ENCODE measurements at places on chromosomes 4 and X.

DNA sequence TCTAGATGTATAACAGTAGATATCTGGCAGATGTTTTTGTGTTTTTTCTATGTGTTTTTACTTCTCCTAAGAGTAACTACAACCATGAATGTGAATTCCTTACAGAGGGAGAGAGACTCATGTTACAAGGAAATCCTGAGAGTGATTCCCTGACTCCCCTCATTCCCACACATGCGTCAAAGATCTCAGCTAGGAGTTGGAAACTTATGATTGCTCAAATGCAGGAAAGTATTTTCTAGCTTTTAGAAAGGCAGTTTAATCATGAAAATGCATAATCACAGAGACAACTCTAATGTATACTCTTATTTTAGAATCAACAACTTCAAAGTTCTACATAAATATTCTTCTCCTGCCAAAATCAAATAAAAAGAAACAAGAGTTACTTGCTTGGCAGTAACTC, 121.8 kb downstream of the PDE5A start:
- DNase-seq, result no peak

DNA sequence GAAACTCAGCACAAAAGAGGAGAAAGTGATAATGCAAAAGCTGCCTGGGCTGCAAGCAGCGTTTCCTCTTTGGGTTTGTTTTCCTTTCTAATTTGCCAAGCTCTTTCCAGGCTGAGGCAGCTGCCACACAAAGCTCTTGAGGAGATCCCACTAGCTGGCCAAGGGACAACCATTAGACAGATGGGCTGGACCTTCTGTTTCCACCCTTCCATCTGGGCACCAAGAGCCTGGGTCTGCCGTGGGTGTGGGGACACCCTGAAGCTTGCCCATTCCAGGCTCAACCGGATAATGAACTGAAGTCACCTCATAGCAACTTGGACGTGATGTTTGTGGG, 194.6 kb upstream of the C1QTNF7 start:
- DNase-seq, result no peak

GRCh38 chrX:107560980-107561379, 67.3 kb upstream of the PRPS1 start:
- DNase-seq, result no peak

- DNase-seq, result no peak
These were observed 203.3 kb downstream of the OR13H1 start for GRCh38 chrX:131747173-131747572.

- no peak for DNase-seq
These were observed 23.8 kb downstream of the ZFX start for GRCh38 chrX:24173115-24173847.

- DNase-seq, result no peak
These were observed 15.7 kb downstream of the AASDH start for GRCh38 chr4:56371426-56372220.

DNA sequence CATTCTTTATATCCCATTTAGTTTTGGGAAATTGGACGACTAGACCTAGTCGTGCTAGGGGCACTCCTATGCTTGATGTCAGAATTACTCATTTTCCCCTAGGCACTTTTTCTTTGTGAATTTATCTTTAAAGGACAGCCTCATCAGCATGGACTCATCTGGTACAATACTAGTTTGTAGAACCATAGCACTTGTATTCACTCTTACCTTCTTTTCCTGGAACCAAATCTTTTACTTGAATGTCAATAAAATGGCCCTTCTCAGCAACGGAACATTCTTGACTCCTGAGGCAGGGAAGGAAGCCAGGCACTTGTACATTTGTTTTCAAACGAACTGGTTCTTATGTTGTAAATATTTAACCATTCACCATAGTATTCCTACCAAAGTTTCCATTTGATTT, 187.1 kb downstream of the SHROOM3 start:
- no peak for DNase-seq

GRCh38 chrX:155094468-155095061, 23.3 kb downstream of the BRCC3 start:
- no peak for DNase-seq

GRCh38 chr4:26459054-26459755, 31.1 kb downstream of the CCKAR start:
- no peak for DNase-seq

DNA sequence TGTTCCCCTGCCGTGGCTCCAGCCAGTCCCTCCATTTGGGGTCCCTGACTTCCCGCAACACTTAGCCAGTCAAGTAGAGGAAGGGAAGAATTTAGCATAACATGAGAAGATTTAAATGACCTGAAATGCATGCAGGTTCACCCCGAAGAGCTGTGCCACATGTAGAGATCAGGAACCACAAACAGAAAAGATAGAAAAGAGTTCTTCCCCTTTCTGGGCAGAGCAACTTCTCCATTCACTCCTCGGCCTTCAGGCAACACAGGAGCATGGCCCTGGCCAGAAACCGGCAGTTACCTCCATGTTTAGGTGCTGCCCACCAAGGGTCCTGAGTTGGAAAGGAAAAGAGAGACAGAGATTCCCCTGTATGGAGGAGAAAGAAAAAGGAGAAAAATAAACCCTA, 5.2 kb downstream of the NLRP2B start:
- no peak for DNase-seq

GRCh38 chr4:84916227-84916626, 50.3 kb downstream of the WDFY3 start:
- DNase-seq, result no peak

DNA sequence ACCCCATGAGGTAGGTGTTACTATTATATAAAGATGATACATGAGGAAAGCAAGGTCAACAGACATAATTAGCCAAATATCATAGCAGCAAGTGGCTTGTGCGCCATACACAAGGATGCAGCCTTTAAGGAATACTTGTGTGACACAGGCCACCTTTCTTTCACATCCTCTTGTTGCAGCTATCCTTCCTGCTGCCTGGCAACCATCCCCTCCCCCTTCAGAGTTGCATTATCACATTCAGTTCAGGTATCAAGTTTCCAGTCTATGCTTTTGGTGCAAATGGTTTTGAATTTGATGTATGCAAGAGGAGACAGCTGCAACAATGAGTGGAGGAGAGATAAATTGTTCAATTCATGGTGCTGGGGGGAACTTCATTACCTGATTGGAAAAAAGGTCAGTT, 6.4 kb downstream of the ZCCHC18 start:
- no peak for DNase-seq

DNA sequence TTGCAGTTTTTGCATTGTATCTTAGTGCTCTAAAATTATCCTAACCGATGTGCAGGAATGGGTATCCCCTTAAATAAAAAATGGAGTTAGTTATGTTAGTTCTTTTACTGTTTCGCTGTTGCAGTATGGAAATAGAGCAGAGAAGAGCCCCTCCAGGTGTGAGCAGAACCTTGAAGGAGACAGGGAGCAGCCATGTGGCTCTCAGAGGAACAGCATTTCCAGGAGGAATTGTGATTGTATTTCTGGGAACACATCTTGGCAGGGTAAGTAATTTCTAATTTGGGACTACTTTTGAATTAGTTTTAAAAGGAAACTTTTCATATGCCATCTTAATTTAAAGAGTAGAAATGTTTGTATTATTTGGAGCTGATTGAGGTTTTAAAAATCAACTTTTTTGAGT, 5.3 kb upstream of the CCDC158 start:
- no peak for DNase-seq

- no peak for DNase-seq
These were observed 342 bp downstream of the EOLA2 start for GRCh38 chrX:149937871-149938426.

- DNase-seq, result no peak
These were observed 1.6 kb upstream of the HTR2C start for GRCh38 chrX:114582264-114582632.

DNA sequence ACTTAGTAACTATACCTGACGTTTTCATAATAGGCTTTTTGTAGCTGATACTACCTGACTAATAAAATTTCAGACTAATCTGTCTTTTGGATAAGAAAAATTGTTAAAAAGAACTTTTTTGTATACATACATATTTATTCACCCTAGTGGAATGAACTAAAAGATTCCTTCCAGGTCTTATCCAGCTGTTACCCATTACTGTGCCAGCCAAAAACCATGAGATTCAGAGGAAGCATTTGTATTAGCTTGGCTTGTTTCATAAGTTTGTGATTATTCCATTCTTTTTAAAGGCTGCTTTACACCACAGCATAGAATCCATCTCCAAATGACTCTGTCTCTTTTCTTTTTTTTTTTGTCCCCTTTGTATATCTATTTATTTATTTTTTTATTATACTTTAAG, 149.4 kb downstream of the FAT4 start:
- no peak for DNase-seq

GRCh38 chr4:25160714-25161592, 704 bp upstream of the SEPSECS start:
- DNase-seq, result peak; percentile 31

GRCh38 chrX:46686003-46686645, 72.8 kb downstream of the SLC9A7 start:
- DNase-seq, result no peak

DNA sequence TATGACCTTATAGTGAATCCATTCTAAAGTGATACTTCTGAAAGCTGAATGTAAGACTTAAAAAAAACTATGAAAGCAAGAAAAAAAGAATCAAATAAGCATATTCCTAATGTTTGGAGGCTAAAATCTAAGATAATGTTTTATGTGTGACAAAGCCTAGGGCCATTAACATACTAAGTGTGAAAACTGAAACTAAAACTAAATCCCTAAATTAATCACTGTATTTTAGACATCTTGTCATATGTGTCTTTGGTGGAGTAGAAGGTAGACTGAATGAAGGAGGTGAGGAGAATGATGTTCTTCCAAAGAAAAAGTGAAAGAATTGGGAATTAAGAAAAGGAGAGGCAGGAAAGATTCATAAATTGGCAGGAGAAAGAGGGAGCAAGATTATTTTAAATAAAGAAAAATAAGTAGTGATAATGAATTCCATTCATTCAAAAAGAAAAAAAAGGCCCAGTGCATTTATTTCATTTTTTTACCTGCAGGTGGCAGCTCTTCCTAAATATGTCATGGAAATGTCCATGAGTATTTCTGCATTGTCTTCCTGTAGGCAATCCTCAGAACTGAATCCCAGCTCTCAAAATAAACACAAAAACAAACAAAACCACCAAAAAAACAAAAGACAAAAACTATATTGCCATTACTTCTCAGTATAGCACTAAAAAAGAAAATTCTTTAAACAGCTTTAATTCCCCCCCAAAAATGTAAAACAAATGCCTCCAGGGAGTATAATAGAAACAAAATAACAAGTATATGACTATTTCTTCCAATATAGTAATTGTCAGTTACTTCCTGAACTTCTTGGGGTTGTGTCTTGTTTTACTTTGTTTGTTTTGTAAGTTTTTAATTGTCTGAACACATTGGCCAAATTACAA, 17.0 kb upstream of the AP1AR start:
- no peak for DNase-seq

- no peak for DNase-seq
These were observed 177.2 kb downstream of the TSPAN5 start for GRCh38 chr4:98481167-98481566.

DNA sequence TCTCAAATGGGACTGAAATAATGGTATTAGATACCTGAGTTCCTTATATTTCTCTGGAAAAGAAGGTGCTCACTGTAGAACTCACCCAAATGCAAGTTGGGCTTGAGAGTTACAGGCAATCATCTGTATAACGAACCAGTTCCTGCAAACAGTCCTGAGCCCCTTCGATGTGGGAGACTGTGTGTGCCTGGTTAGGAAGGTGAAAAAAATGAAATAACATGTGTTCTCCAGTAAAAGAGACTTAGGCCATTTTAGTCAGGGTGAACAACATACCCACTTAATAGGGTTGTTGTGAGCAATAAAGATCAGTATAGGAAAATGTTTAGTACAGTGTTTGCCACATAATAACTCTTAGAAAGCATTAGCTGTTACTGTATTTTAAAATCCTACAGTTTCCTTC, 23.4 kb downstream of the STIM2 start:
- DNase-seq, result no peak

GRCh38 chrX:68669094-68669860, 21.8 kb downstream of the STARD8 start:
- no peak for DNase-seq

- DNase-seq, result no peak
These were observed 44.1 kb upstream of the TRPC3 start for GRCh38 chr4:121995790-121996537.

- no peak for DNase-seq
These were observed 177.0 kb downstream of the GPAT3 start for GRCh38 chr4:83712890-83713289.

DNA sequence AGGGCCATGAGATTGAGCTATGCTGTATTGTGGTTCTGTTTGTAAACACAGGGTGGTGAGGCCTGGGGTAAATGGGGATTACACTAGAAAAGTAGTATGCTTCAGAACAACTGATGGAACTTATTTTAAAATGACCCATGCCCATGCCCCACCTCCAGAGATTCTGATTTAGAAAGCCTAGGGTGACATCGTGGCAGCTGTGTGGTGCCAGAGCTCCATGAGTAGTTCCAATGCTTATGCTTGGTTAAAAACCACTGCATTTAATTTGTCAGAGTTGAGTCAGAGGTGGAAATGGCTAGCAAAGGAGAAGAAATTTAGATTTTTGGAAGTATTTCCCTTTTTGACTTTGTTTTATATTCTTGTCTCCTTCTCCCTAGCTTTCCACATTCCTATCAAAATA, 63.4 kb upstream of the PDE5A start:
- no peak for DNase-seq

GRCh38 chr4:44845309-44845708, 119.0 kb upstream of the GNPDA2 start:
- DNase-seq, result no peak

- DNase-seq, result no peak
These were observed 2.1 kb downstream of the MBNL3 start for GRCh38 chrX:132486599-132487178.

GRCh38 chrX:34859191-34859590, 83.4 kb upstream of the FAM47B start:
- DNase-seq, result no peak

GRCh38 chr4:143455211-143455610, 58.3 kb upstream of the SMARCA5 start:
- DNase-seq, result no peak

DNA sequence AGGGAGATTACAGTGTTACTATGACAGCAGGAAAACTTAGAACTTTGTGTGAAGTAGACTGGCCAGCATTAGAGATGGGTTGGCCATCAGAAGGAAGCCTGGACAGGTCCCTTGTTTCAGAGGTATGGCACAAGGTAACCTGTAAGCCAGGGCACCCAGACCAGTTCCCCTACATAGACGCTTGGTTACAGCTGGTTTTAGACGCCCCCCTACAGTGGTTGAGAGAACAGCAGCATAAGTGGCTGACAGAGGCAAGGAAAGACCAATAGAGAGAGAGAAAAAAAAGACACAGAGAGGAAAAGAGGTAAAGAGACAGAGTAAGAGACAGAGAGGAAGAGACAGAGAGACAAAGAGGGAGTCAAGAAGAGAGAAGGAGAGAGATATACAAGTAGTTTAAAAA, 144.5 kb downstream of the GC start:
- no peak for DNase-seq

- DNase-seq, result no peak
These were observed 55.2 kb downstream of the TBC1D14 start for GRCh38 chr4:6964858-6965257.

Data from stimulated activated naive CD4-positive, alpha-beta T cell treated with Interleukin-2 at 50 U/mL for 16 hours (primary cell).